ENCODE measurements at places on chromosomes 5 and 9. TPM values are rescaled to one million over a fixed set of nuclear protein-coding genes. Genes with fewer than 3 reads are reported as not detected.

- DNase-seq: no peak
Measured at GRCh38 chr5:110032376-110032775, 342.6 kb downstream of the MAN2A1 start.

The PCDHA5 gene
- total RNA-seq: 0.10 TPM

DNA sequence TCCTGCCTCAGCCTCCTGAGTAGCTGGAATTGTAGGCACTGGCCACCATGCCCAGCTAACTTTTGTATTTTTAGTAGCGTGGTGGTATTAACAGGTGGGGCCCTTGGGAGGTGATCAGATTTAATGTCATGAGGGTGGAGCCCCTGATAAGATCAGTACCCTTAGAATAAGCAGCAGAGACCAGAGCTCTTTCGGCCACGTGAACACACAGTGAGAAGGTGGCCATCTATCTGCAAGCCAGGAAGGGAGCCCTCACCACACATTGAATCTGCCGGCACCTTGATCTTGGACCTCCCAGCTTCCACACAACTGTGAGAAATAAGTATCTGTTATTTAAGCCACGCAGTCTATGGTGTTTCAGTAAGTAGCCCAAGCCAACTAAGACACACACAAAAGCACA, 22.5 kb downstream of the TBC1D2 start:
- DNase-seq: no peak

The PDE8B gene
- total RNA-seq: 0.05 TPM

DNA sequence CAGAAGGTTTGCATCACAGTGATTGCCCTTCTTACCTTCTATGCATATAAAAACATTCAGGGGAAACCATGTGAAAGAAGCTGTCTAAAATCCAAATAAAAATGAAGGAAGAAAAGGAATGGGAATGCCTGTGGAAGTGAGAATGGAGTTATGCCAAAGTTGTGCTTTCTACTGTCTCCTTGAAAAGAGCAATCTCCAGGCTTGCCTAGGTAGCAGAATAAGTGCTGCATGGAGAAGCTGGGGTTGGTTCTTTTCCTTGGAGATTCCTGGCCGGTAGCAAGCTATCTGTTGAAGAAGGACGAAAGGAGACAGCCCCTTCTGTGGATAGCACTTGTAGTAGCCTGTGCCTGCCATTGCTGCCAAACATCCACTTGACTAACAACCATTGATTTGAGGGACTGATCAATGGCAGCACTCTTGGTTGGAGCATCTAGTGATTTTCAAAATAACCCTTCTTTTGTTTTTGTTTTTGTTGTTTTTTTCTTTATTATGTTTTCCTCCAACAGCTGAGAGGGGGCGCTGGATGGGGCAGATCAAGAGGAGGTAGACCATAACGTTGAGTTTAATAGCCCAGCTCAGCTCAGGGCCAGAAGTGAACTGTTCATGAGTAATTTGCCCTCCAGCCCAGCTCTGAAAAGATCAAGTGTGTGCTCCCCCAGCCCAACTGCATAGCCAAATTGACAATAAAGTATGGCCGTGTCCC, 1.6 kb downstream of the PLCXD3 start:
- DNase-seq: no peak

DNA sequence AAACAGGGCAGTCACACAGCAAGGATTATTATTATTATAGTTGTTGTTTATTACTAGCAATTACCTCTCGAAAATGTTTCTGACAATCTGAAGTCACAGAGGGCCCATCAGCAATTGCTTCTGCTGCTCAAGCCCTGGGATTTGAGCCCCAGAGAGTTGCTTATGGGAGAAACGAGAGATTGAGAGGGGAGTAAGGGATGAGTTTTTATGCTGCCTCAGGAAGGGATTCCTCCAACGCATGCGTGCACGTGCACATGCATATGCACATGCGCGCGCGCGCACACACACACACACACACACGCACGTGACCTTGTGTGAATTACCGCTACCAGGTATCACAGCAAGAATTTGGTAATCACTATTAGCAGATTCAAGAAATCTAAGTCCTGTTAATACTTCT, 189.2 kb upstream of the TBC1D2 start:
- DNase-seq: no peak

DNA sequence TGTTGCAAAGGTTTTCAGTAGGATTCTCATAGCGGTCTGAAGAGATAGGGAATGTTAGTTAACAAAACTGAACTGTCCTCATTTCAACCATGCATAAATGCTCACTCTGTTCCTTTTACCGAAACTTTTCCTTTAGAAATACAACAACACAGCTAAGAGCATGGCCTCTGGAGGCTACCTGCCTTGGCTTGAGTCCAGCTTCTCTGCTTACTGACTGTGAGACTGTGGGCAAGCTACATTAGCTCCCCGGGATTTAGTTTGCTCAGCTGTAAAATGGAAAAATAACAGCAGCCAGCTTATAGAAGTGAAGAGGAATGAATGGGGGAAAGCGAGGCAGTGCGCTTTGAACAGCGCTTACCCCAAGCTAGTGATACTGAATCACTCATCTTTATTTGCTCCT, 507.9 kb upstream of the DAP start:
- DNase-seq: no peak

- DNase-seq: peak; percentile 11
Measured at GRCh38 chr9:22514871-22515270, 68.2 kb downstream of the DMRTA1 start.

The SPAAR gene
- total RNA-seq: 0.31 TPM

DNA sequence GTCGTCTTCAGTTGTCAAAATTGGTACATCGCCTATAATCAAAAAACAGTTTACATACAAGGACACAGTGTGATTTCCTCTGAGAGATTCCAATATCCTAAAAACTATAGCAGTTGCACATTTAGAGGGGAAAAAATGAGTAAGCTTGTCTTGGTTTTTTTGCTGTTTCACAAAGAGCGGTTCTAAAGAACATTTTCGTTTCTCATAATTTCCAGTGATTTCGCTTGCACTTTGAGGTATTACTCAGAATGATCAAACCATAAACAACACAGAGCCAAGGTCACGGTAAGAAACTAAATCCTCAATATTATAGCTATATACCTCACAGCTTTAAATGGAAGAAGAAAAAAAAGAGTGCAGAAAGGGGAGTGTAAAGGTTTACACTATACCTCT, 861 bp downstream of the MTX3 start:
- no peak for DNase-seq

DNA sequence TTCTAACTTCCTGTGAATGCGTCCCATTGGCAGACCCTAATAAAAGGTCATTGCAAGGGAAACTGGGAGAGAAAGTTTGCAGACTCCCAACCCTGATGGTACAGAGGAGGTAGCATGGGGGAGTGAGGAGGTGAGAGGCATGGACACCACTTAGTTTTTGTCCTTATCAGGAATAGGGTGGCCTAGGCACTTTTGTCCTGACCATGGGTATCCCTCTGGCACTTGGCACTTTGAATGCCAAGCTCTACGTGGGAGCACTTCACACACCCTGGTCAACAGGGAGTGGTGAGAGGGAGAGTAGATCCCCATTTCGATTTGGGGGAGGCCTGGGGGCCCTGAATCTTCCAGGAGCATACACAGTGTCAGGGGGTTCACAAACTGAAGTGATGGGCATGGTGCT, 75.6 kb upstream of the SH3PXD2B start:
- DNase-seq: no peak

The SVEP1 gene
- 0.07 TPM for total RNA-seq

The MCIDAS gene
- 1.3 TPM for total RNA-seq

The CDC42SE2 gene
- total RNA-seq: 52.3 TPM

- no peak for DNase-seq
Measured at GRCh38 chr9:130780865-130781504, 54.1 kb upstream of the ABL1 start.

The LCN15 gene
- not detected for total RNA-seq

The CYLC2 gene
- not detected for total RNA-seq

GRCh38 chr5:380701-381309, 59.3 kb downstream of the AHRR start:
- no peak for DNase-seq

GRCh38 chr9:24582146-24583126, 36.7 kb upstream of the IZUMO3 start:
- no peak for DNase-seq

The ANKRD34B gene
- not detected for total RNA-seq

The ZCCHC10 gene
- total RNA-seq: 43.4 TPM

GRCh38 chr5:61450493-61451279, 118.6 kb downstream of the ZSWIM6 start:
- peak; percentile 86 for DNase-seq

The PHPT1 gene
- total RNA-seq: 151 TPM

- DNase-seq: no peak
Measured at GRCh38 chr5:40801771-40802562, 3.8 kb upstream of the PRKAA1 start.

DNA sequence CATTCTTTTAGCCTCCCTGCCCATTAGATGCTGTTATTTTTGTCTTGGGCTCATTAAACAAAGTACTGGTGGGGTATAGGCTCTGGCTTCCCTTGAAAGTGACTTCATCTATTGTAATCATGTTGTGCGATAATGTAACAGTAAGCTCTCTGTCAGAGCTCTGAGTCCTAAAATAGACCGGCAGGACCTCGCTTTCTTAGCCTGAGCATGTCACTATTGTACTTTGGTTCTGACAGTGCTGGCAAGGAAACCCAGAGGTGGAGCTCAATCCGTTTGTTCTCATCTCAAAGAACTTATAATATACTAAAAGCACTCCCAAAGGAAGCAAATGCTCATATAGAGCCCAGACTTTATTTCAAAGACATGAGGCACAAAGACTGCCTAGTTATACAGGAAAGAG, 339.1 kb upstream of the CCNH start:
- no peak for DNase-seq

- no peak for DNase-seq
Measured at GRCh38 chr9:2697492-2697891, 19.8 kb upstream of the KCNV2 start.

- DNase-seq: no peak
Measured at GRCh38 chr5:45795458-45795857, 99.3 kb upstream of the HCN1 start.

- DNase-seq: no peak
Measured at GRCh38 chr5:147671365-147671764, 111.2 kb downstream of the JAKMIP2 start.

DNA sequence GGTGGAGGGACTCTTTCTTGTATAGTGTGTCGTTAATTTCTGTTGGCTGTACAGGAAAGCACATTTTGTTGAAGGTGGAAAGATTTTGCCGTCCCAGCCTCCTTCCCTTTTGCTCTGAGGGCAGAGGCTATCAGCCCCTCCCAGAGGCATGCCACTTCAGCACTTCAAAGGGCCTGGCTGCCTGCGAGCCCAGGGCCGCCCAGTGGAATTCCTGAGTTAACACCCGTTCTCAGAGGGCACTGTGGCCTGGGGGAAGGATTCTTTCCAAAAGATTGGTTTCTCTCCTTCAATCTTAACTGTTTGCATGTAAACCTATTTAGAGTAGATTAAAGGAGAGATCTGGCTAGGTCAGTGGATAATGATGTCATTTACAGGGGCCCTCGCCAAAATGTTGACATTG, 238.6 kb downstream of the FANCC start:
- no peak for DNase-seq

- DNase-seq: no peak
Measured at GRCh38 chr9:20632705-20633104, 10.4 kb upstream of the MLLT3 start.

- DNase-seq: no peak
Measured at GRCh38 chr5:44942524-44943001, 133.8 kb downstream of the MRPS30 start.

The SHROOM1 gene
- 5.6 TPM for total RNA-seq

DNA sequence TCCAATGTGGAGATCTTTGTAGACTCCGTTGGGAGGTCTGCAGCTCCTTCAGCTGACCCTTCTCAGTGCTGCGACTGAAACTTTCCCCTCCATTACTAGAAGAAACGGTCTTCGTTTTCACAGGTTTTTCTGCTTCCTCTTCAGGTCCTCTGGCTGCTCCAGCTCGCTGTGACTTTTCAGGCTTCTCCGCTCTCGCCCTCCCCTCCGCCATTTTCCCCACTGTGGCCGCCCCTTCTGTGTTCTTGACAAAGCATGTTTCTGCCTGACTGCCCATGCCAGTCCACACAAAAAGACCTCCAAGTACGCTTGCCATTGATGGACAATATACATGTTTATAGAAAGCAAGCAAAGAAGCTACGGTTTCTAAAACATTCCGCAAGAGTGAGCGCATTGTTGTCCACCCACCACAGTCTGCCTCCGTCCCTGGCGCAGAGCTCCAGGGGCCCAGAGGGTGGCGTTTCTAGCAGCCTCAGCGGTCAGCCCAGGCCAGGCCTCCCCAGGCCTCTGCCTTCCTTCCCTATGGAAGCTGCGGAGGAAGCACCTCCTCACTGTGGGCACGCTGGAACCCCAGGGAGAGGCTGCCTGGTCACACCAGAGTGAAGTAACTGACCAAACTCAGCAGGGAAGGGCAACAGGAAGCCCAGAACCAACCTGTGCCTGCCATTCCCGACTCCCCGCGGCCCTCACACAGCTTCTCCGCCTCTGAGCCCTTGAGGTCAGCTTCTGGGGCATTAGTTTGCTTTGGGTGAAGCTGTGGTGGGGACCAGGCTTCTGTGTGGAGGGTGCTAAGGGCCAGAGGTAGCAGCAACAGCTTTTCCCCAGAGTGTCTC, 19.9 kb upstream of the S1PR3 start:
- no peak for DNase-seq

The CDH6 gene
- not detected for total RNA-seq

GRCh38 chr5:51389577-51390463, 6.6 kb downstream of the ISL1 start:
- DNase-seq: no peak

DNA sequence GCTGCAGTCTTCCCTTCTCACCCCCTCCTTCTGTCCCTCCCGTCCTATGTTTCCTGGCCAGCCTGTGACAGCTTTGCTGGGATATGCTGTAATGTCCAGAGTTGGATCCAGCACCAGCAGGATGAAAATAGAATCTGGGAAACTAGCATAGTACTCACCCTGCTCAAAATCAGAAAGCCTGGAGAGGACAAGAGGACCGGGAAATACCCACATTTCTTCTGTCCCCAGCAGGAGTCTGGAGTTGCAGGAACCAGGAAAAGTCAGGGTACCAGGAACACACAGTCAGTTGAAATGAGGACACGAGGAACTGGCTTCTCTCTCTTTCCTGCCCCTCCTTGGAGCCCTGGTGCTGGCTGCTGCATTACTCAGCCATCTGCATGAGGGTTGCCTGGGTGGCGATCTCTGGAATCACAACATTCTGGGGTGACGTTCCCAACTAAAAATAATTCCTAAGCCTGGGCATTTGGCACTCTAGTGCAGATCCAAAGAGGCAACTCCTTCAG, 59.6 kb upstream of the NFIL3 start:
- peak; percentile 26 for DNase-seq

GRCh38 chr5:97840643-97841042, 657.6 kb upstream of the RIOK2 start:
- DNase-seq: no peak

DNA sequence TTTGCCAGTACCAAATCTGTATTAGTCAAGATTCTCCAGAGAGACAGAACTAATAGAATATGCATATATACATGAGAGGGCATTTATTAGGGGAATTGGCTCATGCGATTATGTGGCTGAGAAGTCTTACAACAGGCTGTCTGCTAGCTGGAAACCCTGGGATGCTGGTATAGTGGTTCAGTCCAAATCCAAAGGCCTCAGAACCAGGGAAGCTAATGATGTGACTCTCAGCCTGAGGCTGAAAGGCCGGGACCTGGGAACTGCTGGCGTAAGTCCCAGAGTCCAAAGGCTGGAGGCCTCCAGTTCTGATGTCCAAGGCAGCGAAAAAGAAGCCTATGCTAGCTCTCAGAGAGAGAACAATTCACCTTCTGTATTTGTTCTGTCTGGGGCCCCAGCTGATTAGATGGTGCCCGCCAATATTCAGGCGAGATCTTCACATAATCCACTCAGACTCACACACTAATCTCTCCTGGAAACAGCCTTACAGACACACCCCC, 84.1 kb downstream of the KIAA1958 start:
- no peak for DNase-seq

- DNase-seq: no peak
Measured at GRCh38 chr9:115849679-115850412, 303.7 kb upstream of the PAPPA start.

- no peak for DNase-seq
Measured at GRCh38 chr9:138014563-138014945, 137.0 kb downstream of the CACNA1B start.
